ENCODE measurements at places on chromosomes 16 and 17.

DNA sequence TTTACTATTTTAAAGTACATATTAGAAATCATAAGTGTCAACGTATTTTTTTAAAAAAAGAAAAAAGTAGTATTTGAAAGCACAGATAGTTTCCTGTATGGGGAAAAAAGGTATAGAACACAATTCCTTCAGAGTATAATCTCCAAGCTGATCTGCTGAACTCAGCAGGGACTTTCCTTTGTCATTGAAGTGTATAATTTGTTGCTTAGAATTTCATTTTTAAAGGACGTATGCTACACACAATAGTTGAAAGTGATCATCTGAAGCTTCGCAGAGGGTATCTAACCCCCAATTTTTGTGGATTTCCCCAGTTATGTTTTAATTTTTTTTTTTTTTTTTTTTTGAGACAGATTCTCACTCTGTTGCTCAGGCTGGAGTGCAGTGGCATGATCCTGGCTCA is 20.2 kb upstream of the MAPT start:
- DNase-seq, result no peak

DNA sequence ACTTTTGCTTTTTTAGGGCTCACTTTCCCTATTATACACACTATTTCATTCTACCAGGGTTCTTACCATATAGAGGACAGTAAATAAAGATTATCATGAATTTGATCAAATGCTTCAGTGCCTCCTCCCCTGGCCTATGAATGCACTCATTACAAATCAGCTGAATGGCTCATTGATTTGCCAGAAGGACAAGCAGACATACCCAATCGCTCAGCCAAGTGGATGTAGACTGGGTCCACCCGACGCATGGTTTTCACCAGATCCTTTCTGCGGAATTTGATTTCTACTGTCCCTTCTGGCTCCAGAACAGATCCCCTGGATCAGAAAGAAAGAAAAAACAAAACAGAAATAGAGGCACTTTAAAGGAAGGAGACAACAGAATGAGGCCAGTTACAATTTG is 162.6 kb downstream of the AATF start:
- no peak for DNase-seq

DNA sequence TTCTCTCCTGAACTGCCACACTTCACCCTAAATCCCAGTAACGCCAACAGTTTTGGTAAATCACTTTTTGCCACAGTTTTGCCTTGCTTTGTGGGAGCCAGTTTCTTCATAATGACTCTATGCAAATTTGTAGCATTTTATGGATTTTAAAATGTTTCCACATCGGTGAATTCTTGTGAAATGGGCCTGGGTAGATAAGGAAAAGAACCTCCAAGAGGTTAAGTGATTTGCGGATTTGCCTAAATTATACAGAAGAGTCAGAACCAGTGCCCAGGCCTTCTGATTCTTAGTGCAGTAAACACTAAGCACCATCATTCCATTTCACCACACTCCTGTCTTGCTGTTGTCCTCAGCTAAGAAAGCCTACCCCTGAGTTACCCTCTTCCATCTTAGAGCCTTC is 17.9 kb downstream of the MINK1 start:
- DNase-seq, result no peak

DNA sequence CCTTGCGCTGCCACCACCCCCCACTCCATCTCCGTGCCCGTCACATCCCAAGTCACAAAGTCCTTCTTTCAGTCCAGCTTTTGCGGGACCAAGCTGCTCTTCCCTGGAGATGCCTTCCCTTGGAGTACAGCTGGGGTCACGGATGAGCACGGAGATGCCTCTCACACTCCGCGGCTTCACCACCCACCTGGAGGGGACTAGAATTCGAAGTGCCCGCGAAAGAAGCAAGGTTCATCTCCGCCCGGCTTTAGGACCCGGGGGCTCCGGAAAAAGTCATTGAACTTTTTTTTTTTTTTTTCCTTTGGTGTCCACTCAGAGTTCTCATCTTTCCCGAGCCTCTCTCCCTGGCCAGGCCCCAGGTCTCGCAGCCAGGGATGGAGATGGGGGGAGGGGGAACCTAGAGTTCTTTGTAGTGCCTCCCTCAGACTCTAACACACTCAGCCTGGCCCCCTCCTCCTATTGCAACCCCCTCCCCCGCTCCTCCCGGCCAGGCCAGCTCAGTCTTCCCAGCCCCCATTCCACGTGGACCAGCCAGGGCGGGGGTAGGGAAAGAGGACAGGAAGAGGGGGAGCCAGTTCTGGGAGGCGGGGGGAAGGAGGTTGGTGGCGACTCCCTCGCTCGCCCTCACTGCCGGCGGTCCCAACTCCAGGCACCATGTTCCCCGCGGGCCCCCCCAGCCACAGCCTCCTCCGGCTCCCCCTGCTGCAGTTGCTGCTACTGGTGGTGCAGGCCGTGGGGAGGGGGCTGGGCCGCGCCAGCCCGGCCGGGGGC is at the start of gene FKBP10:
Gene FKBP10, plus strand, starts transcription at position 624 of the 771 bp plus-strand sequence. Its CDS starts 31 bp downstream, at position 655.
- DNase-seq, result no peak

GRCh38 chr16:65878347-65878746 is 488.1 kb upstream of the CDH5 start:
- DNase-seq, result no peak

- DNase-seq, result no peak
Measured at GRCh38 chr16:57235128-57236021, 9.7 kb upstream of the ARL2BP start.

DNA sequence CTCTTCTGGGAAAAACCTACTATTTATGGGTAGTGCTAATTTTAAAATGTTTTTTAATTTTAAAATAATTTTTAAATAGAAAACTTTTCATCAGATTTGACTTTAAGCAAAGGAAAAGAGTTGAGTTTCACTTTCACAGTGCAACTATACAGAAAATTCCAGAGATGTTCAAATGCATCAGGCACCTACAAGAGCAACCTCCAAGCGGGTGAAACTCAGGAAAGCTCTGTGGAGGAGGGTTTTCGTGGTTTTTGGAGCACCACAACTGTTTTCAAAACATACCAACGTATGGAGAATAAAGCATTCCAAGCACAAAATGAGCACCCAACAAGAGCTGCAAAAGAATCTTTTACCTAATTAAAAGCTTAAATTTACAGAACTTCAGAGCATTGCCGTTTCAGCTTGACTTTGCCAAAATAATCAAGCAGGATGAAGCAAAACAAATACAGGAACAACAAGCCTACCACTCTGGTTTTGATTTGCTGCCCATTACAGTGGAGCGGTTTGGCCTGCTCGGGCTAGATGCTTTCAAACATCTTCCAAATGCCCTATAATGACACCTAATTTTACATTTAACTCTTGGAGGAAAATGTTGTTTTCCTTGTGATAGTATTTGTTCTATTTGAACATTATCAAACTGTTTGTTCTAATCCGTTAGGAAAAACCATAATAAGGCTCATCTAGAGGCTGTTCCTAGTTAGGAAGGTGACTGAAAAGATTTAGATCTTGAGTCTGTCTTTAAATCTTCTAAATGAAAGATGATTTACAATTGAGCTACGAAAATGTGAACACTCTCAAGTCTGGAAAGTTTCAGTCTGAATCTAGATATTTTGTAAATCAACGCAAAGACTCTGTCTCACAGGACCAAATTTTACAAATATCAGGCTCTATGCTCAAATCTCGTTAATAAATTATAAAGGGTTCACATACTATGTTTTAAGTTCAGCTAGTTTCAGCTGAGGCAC is 34.5 kb downstream of the NACA2 start:
- DNase-seq, result no peak

DNA sequence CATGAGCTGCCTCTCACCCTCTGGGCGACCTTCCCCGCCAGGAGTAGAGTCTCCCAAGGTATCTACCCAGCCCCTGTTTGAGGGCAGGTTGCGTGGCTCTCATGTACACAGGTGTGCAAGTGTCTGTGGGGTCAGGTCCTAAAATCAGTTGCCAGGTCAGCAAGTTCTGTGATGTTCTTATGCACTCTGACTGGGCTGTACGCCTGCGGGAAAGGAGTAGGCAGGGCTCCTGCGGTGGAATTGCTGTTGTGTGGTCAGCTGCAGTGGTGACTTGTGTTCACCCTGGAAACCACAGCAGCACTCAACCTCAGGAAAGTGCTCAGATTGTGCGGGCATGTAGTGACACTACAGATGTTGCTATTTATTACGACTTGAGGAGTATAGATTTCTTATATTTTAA is 19.4 kb downstream of the NARF start:
- DNase-seq, result no peak

- DNase-seq, result no peak
Measured at GRCh38 chr16:14576532-14576931, 53.5 kb downstream of the PARN start.

DNA sequence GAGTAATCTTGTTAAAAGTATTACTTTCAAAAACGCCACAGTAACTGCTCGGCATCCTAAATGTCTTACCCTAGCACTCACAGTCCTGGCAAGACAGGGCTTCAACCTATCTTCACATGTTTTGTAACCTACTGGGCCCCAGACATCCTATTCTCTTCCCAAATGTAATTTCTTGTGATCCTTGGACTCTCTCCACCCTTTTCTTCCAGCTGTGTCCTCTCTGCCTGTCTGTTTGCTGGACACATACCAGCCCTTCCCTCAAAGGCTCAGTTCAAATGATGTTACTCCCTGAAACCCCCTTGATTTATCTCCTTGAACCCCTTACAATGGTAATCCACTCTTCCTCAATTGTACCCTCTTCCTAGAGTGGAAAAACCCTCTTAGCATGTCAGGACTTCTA is 60.1 kb upstream of the CNEP1R1 start:
- DNase-seq, result no peak
